Glomerular endothelial cell (primary cell): ENCODE measurements at places on chromosomes 1 and 21. TPM values are rescaled to one million over a fixed set of nuclear protein-coding genes. Genes with fewer than 3 reads are reported as not detected.

Gene FMO3
- total RNA-seq = not detected in 2 replicates

Gene LRRN2
- 0.19 TPM in 1 of 2 replicates, not detected in the other for total RNA-seq

Gene KRTAP21-2
- not detected in 2 replicates for total RNA-seq

Gene KCNA2
- total RNA-seq = not detected in 2 replicates

Gene ITLN1
- not detected in 2 replicates for total RNA-seq

Gene LCE1A
- not detected in 2 replicates for total RNA-seq

Gene RHD
- not detected in 2 replicates for total RNA-seq

Gene ADAMTS4
- 16.6 and 23.8 TPM in 2 replicates for total RNA-seq

Gene F3
- 35.4 and 48.8 TPM in 2 replicates for total RNA-seq

Gene GJC2
- 0.53 TPM in 1 of 2 replicates, not detected in the other for total RNA-seq

Gene KCNJ15
- 3.0 and 16.7 TPM in 2 replicates for total RNA-seq

Gene LAMTOR2
- 96.2 and 113 TPM in 2 replicates for total RNA-seq

Gene OXCT2
- 1.2 and 2.5 TPM in 2 replicates for total RNA-seq

Gene TSEN15
- total RNA-seq = 22.6 and 30.8 TPM in 2 replicates
